ENCODE measurements at places on chromosomes 7 and 10.

GRCh38 chr7:40700653-40701421, 566.0 kb downstream of the SUGCT start:
- no peak for DNase-seq

DNA sequence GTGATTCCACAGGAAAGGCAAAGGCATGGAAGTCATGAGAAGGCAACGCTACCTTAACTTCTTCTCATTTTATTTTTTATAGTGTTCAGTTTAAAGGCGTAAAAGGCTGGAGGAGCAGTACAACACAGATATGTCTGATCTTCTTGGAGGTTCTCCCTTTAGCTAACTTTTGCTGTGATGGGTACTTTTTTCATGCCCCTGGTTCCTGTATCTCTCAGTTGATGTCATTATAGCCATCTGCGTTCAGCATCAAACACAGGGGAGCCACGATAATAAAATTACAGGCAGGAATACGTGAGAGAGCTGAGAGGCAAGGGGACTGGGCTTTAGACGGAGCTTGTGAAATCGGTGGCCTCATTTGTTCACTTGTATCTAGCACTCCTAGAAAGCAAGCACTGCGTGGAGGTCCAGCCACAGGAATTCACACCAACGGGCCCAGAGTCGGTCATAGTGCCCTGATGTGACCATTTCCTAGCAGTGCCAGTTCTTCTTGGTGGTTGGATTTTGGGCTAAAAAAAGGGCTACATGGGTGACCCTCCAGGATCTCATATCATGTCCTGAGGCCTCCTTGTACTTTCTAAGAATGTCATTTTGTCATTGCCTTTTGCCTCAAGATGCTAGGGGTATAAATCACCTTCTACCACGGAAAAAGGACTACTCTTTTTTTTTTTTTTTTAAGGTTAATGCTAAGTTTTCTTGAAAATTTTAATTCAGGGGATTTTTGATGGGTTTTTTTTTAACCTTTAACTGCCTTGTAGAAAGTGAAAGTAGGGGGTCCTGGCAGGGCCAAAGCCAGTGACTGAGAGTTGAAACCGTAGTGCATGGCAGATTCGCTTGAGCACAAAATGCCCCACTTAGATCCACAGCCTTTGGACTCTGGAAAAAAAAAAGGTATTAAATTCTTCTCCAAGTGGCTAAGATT, 191.5 kb downstream of the CELF2 start:
- DNase-seq, result peak; percentile 22

DNA sequence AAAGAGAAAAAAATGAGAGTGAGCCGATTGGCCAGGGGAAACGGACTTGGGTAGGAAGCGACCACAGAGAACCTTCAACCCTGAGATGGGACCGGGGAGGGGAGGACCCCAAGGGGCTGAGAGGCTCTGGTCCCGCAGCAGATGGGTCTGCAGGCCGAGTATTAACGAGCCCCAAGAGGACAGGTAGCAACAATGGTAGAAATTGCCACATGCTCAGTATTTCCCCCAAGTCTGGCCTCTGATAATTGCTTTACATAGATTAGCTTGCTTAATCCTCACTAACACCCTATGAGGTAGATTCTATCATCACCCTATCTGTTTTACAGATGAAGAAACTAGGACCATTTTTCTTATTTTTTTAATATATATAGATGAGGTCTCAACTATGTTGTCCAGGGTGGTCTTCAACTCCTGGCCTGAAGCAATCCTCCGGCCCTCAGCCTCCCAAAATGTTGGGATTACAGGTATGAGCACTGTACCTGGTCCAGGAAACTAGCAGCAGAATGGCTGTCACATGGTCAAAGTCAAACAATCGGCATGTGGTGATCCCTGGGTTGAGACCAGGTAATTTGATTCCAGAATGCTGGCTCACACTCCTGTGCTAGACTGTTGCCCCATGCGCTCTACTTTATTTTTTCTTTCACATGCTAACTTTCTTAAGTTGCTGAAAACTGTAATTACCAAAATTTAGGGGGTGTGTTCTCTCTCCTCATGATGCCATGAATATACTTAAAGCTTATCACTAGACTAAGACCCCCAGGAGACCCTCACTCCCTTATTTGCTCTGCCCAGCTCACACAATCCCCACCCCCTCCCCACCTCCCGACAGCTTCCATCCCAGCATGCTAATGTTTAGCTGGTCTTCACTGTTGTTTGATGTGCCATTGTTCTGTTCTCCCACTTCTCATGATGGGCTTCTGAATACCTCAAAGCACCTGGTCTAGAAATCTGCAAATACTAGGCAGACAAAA, 67.9 kb upstream of the AFAP1L2 start:
- no peak for DNase-seq

GRCh38 chr10:117677239-117677638, 134.7 kb downstream of the EMX2 start:
- no peak for DNase-seq

DNA sequence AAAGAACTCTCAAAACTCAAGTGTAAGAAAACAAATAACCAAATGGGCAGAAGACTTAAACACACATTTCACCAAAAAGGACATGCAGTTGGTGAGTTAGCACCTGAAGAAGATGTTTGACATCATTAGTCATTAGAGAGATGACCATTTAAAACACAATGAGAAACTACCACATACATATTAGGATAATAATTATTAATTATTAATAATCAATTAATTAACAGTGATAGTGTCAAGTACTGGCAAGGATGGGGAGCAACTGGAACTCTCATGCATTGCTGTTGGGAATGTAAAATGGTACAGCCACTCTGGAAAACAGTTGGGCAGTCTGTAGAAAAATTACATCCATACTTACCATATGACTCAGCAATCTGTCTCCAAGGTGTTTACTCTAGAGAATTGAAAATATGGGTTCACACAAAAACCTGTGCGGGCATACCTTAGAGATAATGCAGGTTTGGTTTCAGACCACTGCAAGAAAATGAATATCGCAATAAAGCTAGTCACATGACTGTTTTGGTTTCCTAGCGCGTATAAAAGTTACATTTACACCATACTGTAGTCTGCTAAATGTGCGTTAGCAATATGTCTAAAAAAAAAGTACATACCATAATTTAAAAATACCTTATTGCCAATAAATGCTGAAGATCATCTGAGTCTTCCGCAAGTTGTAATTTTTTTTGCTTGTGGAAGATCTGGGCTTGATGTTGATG, 30.3 kb downstream of the ARID5B start:
- no peak for DNase-seq

- DNase-seq, result peak; percentile 50
These were observed 17.1 kb downstream of the ARHGAP21 start for GRCh38 chr10:24706479-24707118.

DNA sequence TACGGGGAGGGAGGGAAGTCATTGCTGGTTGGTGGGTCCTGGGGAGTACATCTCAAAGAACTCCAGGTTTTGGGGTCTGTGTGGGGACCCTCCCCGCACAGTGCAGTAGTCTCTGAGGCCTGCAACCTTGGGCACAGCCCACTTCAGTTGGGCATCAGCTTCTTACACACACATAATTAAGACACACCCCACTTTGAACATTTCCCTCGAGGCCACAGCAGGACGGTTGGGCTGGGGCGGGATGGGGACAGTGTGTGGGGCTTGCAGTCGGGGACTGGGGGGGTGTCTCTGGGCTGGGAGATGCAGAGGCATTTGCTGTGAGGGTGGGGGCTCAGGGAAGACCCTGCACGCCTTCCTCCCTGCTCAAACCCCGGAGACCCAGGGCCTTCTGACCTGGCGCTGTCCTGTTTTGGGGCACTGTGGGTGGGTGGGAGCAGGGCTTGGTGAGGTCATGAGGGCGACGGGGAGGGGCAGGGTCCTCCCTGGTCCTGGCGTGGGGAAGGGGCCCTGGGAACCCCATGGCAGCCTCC, 1.3 kb downstream of the LFNG start:
- no peak for DNase-seq

- peak; percentile 11 for DNase-seq
These were observed 220.3 kb downstream of the PHTF2 start for GRCh38 chr7:78018641-78019446.

GRCh38 chr7:80641548-80641947, 3.1 kb downstream of the CD36 start:
- no peak for DNase-seq

- DNase-seq, result no peak
These were observed 959.7 kb upstream of the ZNF722 start for GRCh38 chr7:63038987-63039386.

DNA sequence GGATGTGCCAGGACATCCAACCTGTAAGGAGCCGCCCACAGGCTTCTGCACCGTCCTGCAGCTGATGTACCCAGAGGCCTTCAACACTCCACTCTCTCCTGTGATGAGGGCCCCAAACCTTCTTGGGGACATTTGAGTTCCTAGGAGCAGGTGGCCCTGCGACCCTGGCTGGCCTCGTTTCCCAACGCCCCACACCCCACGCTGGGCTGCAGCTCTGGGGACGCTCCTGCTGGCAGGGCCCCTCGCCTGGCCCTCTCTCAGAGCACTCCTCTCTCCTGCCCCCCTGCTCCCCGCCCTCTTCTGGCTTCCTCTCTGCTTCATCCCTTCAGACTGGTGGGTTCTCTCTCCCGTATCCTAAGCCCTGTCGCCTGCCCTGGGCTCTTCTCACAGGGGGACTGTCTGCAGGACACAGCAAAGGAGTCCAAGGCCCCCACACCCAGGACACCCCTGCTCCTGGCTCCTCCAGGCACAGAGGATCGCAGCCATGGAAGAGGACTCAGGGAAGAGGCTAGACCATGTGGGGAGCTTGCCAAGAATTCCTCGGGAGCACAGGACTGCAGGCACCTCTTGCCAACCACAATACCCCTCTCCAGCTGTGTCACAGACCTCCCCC, 541.4 kb downstream of the TCERG1L start:
- no peak for DNase-seq

- no peak for DNase-seq
These were observed 2.3 kb upstream of the GIMAP8 start for GRCh38 chr7:150447966-150448788.

DNA sequence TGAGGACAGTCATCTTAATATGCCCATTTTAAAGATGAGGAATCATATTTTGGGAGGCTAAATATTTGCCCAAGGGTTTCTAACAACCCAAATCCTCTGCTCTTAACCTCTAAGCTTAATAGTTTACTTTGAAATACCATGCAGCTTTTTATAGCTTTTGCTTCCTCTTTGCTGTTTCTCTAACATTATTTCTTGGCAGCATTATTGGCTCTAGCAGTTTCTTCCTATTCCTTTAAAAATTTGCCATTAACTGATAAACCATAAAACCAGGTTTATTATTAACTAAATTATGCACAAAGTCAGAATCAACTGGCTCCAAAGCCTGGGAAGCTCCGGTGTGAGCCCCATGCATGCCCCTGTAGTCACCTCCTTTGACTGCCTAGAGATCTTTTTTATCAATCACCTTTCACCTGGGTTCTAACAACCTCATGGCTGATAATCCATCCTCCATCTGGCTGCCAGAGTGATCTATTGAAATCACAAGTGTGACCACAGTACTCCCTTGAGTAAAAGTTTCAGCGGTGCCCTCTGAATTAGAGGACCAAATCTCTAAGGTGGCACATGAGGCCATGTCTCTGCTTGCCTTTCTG, 62.4 kb downstream of the ITGB8 start:
- no peak for DNase-seq

DNA sequence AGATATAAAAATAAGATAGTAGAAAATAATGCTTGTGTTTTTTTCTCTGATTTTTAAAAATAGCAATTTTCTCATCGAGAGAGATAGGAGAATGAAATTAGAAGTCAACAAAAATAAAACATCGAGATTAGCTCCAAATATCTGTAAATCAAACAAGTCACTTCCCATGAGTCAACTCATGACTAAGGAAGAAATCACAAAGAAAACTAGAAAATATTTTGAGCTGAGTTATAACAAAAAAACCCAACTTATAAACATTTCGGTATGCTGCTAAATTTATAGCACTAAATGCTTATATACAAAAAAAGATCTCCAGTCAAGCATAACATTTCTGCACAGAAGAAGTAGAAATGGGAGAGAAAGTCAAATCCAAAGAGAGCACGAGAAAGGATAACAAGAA, 140.1 kb downstream of the ITGA8 start:
- DNase-seq, result no peak

DNA sequence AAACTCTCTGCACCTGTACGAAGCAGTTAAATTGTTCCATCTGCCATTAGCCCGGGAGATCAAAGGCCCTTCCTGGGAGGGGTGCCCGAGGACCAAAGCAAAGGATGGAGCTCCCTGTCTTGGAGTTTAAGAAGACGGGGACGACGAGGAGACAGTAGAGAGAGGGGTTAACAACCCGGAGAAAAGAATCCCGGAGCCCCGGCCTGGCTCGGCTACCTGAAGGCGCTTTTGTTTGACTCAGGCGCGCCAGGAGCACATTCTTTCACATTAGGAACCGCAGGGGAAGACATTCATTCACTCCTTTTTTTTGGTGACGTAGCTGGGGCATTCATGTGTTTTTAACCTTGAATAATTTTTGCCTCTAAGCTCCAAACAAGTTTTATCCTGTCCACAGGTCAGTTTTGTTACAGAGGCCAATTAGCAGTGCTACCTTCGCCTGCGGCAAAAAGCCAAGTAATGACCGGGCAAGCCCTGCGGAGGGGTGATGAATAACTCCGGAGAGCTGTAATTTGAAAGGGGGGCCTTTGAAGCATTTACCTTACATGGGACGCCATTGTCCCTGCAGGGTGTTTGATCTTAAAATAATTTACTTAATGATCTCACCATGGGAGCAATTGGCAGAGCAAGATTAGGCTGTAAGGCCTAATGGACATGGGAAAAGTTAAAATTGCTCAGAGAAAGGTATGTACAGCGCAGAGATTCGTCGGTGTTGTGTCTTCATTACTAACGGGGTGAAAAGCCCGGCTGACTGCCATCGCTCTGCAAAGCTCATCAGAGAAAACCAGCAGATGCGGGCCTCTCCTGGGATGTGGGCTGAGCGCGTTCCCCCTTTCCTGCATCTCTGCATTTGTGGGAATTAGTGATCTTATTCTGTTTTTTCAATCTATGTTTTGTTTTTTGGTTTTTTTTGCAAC, 258.0 kb upstream of the SP4 start:
- DNase-seq, result no peak

DNA sequence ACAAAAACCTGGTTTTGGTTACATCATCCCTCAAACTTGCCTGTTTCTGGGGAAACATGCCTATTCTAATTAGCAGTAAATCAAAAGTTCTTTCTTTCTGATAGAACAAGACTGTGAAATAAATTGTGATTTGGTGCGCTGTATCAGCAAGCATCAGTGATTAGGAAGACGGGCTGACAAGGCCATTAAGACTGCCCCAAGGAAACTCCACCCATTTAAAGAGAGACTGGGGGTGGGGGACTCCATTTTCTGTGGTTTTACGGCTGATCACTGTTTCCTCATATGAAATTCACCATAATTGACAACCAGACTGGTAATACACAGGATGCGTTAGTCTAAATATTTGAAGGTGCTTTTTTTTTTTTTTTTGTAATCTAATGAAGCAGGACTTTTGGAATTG, 68.7 kb downstream of the MBL2 start:
- DNase-seq, result no peak
